ENCODE measurements at places on chromosomes 6 and 20. TPM values are rescaled to one million over a fixed set of nuclear protein-coding genes. Genes with fewer than 3 reads are reported as not detected.

DNA sequence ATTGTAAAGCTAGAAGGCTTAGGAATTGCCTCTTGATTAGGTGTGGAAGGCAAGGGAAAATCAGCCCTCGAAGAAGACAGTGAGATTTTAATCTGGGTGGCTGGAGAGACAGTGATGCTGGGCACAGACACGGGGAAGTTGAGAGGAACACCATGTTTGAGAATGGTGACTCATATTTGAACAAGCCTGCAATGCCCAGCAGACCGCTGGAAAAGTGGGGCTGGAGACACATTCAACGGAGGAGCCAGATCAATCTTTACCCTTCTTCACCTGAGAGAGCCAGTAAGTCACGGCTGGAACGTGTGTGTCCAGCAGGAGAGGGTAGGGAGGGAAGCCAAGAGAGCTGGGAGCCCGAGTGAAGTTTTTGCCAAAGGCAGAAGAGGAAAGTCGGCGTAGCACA is 3.7 kb upstream of the ESR1 start:
- no peak for DNase-seq

GRCh38 chr20:41361757-41362747 is 4.6 kb downstream of the EMILIN3 start:
- DNase-seq = peak; percentile 50

GRCh38 chr6:7692453-7692784 is 33.5 kb upstream of the BMP6 start:
- no peak for DNase-seq

The SLC17A9 gene
- not detected for total RNA-seq

DNA sequence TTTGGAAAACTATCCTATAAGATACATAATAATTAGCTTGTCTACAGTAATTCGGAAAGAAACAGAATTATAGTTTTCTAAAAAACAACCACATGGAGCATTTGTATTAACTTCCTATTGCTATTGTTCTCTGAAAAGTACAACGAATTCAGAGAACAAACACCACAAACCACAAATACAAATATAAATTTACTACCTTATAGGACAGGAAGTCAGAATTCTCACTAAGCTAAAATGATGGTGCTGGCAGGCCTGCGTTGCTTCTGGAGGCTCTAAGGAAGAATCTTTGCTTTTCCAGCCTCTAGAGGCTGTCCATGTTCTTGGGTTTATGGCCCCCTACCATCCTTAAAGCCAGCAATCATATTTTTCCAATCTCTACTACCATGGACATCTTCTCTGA is 173.6 kb upstream of the TCF21 start:
- no peak for DNase-seq

Measured in myocyte (in vitro differentiated cells).